ENCODE measurements at places on chromosomes 6 and 20.

DNA sequence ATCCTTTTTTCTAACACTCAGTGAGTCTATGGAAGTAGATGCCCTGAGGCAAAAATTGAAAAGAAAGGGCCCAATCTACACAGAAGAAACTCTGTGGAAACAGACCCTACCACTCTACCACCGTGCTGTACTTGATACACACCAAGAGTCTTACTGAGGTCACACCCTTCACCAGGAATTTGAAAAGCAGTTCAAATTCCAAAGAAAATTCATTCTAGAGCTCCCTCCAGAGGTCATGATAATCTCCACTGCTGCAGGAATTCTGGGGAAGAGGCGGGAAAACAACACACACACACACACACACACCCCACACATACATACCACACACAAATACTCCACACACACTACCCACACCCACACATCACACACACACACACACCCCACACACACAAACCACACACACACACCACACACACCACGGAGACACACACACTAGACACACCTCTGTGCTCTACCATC, 336.8 kb downstream of the HDGFL1 start:
- no peak for DNase-seq

- DNase-seq = no peak
These were observed 6.2 kb upstream of the RNF217 start for GRCh38 chr6:124956018-124956417.

DNA sequence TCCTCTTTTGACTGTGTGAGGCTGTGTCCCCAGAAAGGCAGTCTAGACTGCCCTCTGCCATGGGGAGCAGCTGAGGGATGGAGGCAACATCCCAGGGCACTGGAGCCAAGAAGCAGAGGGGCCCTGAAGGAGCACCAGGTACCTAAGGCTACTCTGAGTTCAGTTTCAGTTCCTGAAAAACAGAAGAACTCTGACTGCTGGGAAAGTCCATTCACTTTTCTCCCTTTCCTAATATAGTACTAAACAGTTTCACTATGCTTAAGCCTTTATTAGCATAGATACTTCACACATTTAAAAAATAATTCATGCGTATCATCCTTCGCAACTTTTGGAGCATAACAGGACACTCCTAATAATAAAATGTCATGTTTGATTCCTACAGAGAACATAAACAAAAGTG, 130.0 kb downstream of the FOXC1 start:
- DNase-seq = no peak

- DNase-seq = no peak
These were observed 109.7 kb downstream of the BFSP1 start for GRCh38 chr20:17421493-17421892.

GRCh38 chr6:15962449-15962764, 166.5 kb upstream of the MYLIP start:
- peak; percentile 41 for DNase-seq

DNA sequence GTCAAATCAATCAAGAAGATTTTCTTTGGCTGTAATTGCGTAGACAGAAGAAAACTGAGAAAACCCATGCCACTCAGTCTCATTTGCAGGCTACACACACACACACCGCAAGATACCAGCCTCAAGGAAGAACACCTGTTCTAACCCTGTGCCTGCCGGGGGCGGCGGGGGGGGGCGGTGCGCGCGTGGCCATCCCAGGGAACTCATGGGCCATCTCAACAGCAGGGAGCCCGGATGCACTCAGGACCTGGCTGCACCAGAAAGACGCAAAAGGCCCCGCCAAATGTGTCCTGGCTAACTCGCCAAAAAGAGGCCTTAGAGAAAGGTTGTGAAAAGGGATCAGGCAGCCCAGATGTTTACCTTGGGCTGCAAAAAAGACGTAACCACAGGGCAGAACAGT, 2.1 kb downstream of the B3GAT2 start:
- DNase-seq = no peak

GRCh38 chr6:130598021-130598989, 228.9 kb upstream of the SMLR1 start:
- no peak for DNase-seq

DNA sequence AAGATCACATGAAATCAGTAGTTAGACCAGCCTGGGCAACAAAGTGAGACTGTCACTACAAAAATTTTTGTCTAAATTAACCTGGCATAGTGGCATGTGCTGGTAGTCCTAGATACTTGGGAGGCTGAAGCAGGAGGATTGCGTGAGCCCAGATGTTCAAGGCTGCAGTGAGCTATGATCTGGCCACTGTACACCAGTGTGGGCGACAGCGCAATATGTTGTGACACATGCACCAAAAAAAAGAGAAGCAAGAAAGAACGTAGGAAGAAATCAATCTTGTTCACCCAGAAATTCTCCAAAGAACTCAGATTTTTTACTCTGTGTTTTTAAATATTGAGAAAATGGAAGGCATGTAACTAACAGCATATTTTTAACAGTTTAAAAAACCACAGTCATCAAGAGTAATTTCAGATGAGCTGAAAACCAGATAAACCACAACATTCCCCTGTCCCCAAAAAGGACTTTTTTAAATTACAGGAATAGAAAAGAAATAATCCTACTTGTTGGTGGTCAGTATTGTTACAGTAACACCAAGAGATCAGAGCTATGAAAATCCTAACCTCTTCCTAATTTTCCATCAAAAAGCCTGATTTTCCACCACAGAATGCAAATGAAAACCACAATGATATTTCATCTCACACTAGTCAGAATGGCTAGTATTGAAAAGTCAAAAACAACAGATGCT, 240.2 kb downstream of the KHDC1L start:
- DNase-seq = peak; percentile 24

DNA sequence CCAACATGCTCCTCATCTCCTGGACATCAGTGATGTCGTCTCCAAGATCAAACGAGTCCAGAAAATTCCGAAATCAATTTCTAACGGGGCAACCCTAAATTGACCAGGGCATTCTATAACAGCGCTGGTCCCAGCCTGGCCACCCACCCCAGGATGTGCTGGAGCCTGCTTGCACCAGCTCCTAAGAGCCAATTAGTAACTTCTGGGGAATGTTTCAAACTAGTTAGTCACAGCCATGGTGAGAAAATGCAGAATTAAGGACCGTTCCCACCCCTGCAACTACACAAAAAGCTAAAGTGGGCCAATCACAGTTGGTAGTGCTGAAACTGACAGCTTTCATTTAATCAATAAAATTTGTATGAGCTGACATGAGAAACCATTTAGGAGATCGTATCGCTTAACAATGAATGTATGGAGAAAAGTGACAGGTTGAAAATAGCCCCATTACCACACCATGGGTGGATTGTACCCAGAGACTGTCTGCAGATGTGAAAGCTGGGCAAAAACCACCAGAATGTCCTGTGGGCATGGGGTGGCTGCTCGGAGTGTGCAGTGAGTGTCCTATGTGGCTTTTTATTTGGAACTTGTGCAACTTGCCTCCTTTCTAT, 165.7 kb upstream of the AFDN start:
- no peak for DNase-seq

- no peak for DNase-seq
These were observed 97.5 kb downstream of the AIG1 start for GRCh38 chr6:143158113-143158581.

GRCh38 chr6:125688138-125688537, 61.3 kb upstream of the HEY2 start:
- no peak for DNase-seq

DNA sequence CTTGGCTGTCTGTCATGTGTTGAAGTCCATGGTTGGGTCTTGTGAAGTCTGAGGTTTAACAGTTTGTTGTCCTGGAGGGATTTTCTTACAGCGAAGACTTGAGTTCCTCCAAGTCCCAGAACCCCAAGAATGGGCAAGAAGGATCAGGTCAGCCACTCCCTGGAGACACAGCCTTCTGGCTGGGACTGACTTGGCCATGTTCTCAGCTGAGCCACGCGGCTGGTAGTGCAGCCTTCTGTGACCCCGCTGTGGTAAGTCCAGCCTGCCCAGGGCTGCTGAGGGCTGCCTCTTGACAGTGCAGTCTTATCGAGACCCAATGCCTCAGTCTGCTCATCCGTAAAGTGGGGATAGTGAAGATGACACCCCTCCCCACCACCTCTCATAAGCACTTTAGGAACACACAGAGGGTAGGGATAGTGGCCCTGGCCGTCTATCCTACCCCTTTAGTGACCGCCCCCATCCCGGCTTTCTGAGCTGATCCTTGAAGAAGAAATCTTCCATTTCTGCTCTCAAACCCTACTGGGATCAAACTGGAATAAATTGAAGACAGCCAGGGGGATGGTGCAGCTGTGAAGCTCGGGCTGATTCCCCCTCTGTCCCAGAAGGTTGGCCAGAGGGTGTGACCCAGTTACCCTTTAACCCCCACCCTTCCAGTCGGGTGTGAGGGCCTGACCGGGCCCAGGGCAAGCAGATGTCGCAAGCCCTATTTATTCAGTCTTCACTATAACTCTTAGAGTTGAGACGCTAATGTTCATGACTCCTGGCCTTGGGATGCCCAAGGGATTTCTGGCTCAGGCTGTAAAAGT, 43.5 kb downstream of the SIRPA start:
- no peak for DNase-seq

- no peak for DNase-seq
These were observed 10.6 kb downstream of the ORC3 start for GRCh38 chr6:87600576-87600975.

DNA sequence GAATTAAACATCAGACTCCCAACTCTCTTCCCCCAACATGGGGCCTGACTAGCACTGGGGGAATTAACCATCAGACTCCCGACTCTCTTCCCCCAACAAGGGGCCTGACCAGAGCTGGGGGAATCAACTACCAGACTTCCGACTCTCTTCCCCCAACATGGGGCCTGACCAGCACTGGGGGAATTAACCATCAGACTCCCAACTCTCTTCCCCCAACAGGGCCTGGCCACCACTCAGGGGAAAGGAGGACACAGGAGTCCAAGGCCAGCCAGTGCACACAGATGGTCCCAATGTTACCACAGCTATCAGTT, 13.1 kb downstream of the CST7 start:
- DNase-seq = no peak

DNA sequence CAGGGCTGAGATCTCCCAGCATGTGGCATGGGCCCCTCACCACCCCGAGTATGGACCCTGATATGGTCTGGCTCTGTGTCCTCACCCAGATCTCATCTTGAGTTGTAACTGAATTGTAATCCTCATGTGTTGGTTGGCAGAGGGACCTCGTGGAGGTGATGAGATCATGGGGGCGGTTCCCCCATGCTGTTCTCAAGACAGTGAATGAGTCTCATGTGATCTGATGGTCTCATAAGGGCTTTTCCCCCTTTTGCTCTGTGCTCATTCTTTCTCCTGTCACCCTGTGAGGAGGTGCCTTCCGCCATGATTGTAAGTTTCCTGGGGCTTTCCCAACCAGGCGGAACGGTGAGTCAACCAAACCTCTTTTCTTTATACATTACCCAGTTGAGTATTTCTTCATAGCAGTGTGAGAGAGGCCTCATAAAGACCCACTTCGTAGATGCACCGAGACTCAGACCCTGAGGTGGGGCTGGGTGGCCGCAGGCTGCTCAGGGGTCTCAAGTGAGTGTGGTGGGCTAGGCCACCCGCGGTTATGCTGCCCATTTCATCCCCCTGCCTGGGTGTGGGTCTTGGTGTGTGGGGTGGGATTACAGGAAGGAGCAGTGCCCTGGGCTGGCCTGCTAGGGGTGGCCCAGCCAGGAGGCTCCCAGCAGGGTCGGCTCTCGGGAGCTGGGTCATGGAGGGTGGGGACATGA, 26.2 kb upstream of the GATA5 start:
- peak; percentile 94 for DNase-seq

DNA sequence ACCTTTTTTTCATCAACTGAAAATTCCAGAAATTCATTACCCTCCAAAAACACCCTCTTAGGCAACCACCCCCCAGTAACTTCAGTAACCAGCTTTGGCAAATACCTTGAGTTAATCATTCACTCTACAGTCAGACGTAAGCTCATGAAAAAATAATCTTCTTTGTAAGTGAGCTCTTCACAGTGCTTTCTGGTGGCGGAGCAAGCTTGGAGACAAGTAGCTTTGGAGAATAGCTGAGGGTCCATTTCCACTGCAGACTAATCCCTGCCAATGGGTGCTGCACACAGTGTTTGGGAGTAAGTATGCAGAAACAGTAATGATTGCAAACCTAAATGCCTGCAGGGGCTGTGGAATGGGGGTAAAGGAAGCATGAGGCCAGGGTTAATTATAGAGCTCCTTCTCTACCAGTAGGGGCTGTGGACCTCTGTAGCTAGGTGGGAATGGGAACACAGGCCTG, 56.8 kb upstream of the HINT3 start:
- no peak for DNase-seq

DNA sequence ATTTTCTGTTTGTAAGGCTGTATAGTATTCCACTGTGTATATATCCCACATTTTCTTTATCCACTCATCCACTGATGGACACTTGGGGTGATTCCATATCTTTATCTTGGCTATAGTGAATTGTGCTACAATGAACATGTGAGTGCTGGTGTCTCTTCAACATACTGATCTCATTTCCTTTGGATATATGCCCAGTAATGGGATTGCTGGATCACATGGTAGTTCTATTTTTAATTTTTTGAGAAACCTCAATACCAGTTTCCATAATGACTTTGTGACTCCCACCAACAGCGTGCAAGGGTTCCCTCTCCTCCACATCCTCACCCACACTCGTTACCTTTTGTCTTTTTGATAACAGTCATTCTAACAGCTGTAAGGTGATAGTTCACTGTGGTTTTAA, 166.0 kb downstream of the ARHGAP18 start:
- no peak for DNase-seq

DNA sequence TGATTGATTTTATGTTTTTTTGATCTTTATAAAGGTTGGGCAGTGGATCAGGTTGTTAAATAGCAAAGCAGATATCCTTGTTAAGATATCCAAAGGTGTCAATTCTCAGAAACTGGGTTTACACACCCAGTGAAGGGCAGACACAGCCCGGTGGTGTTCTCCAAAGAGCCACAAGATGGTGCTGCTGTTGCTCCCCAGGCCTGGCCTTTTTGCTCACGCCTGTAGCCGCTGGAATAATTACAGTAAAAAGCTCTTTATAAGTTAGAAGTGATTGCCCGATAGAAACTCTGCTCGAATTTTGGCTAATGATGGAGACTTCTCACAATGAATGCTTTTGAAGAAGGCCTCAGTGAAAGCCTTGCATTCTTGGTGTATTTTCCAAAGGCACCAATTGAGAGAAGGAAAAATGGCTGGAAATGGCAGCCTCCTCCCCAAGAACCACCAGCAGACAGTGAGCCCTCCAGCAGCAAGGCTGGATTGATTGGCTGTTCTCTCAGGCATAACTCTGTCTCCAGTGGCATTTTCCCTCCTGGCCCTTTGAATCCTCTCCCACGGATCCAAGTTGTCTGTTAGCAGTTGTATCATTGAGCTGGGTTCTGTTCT, 120.5 kb upstream of the CHD6 start:
- DNase-seq = peak; percentile 57

GRCh38 chr20:18904624-18905023, 91.0 kb downstream of the SCP2D1 start:
- peak; percentile 24 for DNase-seq

GRCh38 chr20:35011589-35012226, 56.0 kb downstream of the MYH7B start:
- DNase-seq = no peak

GRCh38 chr6:170378502-170378901, 71.9 kb downstream of the FAM120B start:
- no peak for DNase-seq

GRCh38 chr20:33677991-33678702, 3.9 kb upstream of the NECAB3 start:
- no peak for DNase-seq

GRCh38 chr6:147874322-147874721, 365.8 kb downstream of the SAMD5 start:
- no peak for DNase-seq
